ENCODE measurements at places on chromosomes 12 and 14.

GRCh38 chr12:630656-631632 lies 32.3 kb downstream of the NINJ2 start:
- DNase-seq: peak; percentile 59

- no peak for DNase-seq
These were observed 9.2 kb downstream of the BEGAIN start for GRCh38 chr14:100577986-100578431.

- DNase-seq: no peak
These were observed 75.0 kb downstream of the SCAF11 start for GRCh38 chr12:45915405-45915804.

DNA sequence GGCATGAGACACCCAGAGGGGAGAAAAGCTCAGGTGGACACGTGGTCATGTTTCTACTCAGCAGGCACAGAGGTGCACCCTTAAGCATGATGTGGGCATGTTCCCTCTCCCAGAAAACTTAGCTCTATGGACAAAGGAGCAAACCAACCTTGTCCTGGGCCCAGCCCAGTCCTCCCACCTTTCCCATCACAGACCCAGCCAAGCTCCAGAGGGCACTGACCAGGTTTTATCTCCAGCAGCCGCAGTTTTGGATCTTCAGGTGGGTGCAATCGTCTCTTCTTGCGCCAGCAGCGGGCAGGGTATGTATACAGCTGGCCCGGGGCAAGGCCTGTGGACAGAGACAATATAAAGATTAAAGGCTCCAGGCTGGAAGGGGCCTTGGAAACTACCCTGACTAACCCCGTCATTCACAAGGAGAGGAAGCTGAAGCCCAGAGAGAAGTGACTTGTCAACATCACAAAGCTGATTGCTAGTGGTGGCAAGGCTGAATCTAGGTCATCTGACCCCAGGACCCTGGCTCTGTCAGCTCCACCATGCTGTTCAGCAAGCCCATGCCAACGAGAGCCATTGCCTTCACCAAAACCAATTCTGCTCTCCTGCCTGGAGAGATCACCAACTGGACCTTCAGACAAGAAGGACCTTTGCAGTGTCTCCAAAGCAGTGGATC lies 140.7 kb downstream of the DPF3 start:
- DNase-seq: no peak

DNA sequence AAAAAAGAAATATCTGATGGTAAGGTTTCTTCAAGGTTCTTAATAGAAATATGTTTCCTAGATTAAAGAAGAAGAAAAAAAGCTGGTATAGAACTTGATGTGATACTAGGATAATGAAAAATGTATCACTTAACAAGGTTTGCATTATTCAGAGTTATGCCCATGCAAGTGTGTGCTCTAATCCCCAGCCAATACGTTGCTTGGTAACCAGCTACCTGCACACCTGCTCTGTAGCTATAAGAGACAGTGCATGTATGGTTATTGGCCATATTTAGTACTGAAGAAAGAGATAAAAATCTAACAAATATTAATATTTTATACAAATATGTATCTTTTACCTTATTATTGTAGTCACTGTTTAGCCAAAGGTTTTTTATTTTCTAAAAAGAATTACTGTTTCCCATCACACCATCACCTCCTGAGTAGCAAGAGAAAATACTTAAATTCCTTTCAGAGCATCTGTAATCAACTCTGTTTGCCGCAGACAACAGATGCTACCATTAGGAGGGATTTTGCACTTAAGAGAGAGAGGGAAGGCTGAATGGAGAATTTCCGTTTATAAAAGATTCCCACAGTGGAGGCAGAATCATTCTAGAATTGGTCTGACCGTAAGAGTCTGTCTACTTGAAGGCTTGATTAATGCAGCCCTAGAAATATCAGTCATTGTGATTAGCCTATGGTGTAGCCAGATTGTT lies 115.6 kb downstream of the NEDD1 start:
- no peak for DNase-seq

- no peak for DNase-seq
These were observed 64.4 kb downstream of the ARF6 start for GRCh38 chr14:49957089-49957852.

DNA sequence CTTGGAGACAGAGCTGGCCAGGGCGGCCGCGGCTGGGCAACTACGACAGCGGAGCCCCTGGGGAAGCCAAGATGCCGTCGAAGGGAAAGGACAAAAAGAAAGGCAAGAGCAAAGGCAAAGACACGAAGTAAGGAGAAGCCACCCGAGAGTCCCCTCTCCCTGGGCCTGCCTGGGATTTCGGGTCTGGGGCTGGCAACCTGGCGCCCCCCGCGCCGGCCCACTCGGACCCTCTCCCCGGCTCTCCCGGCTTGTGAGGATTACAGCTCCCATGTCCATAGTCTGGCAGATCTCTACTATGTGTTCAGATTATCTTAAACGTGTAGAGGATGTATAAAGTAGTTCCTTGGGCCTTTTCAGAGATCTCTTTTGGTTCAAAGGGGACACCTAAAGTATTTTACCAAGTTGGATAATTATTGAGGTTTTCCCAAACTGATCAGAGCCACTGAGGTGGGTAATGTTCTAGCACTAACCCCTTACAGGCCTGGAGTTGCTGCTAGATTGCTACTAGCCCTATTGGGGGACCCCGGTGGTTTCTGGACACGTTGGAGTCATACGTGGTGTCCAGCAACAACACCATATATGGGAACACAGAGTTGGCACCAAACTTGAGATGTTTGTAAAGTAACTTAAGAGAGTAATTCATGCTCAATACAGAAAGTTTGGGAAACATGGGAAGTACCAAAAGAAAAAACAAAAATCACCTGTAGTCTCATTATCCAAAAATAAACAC lies 424 bp downstream of the BBOF1 start:
- DNase-seq: no peak

GRCh38 chr12:2284857-2285256 lies 232.1 kb downstream of the CACNA1C start:
- DNase-seq: peak; percentile 15

- DNase-seq: no peak
These were observed 37.4 kb downstream of the CREBL2 start for GRCh38 chr12:12648951-12649650.

- no peak for DNase-seq
These were observed 390.1 kb downstream of the DPF3 start for GRCh38 chr14:72503696-72504368.

- DNase-seq: no peak
These were observed 92.9 kb downstream of the EFCAB11 start for GRCh38 chr14:89861630-89862029.

DNA sequence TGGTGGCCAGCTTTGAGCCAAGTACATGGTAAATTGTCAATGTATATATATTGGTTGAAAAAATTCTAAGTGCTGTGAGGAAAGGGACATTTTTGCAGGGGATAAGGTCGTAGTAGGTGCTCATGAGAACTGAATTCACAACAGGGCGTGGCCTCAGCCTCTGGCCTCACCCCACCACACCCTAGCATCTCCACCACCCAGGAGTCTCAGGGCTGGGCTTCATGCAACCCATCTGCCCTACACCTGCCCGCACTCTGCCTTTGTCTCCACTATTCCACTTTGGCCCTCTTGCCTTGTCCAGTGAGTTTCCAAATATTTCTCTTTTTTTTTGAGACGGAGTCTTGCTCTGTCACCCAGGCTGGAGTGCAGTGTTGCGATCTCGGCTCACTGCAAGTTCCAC lies 22.1 kb upstream of the AQP2 start:
- no peak for DNase-seq

DNA sequence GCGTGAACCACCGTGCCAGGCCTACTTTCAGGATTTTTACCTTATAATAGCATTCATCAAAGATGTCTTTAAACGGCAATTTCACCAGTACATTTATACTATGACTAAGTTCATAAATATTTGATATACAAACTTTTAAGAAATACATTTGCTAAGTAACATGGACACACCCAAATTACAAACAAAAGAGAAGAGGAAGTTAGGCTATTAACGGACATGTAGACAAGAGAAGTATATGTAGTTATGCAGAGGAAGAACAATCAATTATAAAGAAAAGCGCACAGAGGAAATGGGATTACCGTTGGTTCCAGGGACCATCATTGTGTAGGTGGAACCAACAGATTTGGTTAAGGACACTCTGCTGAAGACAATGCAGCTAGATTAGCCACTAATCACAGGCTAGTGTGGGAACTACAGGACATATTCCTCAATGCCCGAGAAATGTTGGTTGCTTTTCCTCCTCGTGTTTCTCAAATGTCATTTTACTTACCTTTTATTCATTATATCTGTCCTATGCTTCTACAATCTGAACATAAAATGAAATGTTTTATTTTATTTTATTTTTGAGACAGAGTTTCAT lies 24.0 kb upstream of the PKP2 start:
- no peak for DNase-seq

- DNase-seq: peak; percentile 57
These were observed 30.7 kb downstream of the P2RX4 start for GRCh38 chr12:121240484-121241101.

GRCh38 chr14:36450550-36450949 lies 69.5 kb downstream of the NKX2-1 start:
- DNase-seq: no peak

DNA sequence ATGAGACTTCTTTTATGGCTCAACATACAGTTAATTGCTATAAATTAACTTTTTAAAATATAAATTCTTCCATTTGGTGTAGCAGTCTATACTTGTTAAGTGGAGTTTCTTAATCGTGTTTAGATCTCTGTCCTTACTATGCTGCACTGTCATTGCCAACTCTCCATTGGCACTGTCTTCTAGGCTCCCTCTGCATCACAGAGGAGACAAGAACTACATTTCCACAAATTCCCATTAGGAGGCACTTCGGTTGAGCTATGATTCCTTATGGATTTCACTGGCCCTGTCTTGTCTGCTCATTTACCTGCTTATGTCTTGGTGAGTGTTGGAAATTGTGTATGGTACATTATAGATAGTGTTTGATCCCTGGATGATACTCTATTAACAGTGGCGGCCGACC lies 630.9 kb upstream of the ATXN7L3B start:
- no peak for DNase-seq

DNA sequence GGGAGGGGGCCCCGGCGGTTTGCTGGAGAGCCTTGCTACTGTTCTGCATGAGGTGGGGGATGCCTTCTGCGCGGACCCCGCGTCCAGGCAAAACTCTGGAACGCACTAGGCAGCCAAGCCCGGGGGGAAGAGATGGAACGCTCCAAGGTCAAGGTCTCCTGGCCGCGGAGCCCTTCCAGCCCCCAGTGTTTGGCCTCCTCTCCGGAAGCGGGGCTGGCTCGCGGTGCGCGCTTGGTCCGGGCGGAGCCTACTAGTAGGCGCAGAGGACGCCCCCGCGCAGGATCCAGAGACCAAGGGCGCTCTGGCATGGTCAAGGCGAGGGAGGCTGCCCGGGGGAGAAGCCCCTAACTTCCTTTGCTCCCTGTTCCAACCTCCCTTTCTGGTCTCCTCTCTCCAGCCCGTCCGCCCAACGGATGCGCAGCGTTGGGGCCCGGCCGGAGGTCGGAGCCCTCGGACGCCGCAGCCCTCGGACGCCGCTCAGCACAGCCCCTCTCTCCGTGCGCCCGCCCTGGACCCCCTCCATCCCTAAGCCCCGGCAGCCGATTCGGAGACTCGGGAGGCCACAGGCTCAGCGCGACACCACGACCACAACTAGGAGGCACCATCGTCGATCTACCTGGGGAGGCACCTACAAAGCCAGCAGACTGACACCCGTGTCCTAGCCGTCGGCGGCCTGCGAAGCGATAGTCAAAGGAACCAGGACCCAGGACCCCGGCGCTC lies 669 bp upstream of the KCNK13 start:
- no peak for DNase-seq

- no peak for DNase-seq
These were observed 4.9 kb downstream of the CERS5 start for GRCh38 chr12:50162230-50162629.

DNA sequence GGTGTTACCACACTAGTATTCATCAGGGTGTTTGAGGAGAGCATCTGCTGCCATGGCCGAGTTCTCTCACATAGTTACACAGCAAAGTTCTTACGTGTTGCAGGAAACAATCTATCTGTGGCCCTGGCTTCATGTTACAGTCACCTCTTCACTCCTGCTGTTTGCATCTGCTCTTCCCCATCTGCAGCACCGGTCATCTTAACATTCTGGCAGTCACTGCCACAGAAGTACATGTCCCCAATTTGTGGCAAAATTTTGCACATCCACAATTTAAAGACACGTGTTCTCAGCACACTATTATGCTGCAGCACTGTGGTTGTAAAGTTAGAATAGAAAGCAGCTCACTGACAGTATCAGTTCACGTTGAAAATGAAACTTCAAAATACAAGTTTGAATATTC lies 23.2 kb downstream of the MAPK1IP1L start:
- DNase-seq: no peak

GRCh38 chr14:87944987-87945604 lies 47.9 kb downstream of the GALC start:
- DNase-seq: no peak

GRCh38 chr12:69929125-69929524 lies 104.1 kb downstream of the MYRFL start:
- DNase-seq: no peak

DNA sequence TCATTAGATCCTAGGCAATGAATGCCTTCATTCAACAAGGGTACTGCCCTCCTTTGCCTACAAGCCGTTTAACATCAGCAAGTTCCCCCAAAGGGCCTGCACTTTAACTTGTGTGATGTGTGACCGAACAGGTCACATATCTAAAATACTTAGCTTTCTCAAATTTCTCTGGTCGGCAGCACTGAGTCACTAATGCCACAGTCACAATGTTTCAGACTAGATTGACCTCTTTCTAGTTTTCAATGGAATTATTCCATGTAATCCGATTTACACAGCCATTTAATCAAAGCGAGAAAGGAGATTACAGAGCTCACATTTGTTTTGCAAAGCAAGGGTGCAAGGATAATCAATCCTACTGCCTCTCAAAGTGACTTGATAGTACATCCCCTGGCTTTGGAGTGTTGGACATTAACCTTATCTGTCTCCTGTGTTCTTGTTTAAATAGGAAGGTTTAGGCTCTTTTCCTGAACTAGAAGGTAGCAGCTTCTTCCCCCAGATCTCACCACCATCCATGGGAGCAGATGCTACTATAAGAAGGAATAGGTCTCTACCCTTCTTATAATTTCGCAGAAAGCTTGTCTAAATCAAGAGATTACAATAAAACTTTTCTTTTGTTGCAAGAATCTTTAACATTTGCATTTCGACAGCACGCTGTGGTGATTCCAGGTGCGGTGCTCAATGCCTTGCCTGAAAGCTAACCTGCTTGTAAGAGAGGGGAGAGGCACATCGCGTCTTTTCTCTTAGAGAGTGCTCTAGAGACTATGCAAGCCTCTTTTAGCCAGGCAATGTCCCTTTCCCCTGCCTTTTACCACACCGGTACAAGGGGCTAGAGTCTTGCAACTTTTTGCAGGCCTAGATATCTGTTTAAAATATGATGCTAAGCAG lies 1.8 kb downstream of the KITLG start:
- no peak for DNase-seq

GRCh38 chr14:78232231-78233000 lies 62.2 kb downstream of the NRXN3 start:
- DNase-seq: no peak

DNA sequence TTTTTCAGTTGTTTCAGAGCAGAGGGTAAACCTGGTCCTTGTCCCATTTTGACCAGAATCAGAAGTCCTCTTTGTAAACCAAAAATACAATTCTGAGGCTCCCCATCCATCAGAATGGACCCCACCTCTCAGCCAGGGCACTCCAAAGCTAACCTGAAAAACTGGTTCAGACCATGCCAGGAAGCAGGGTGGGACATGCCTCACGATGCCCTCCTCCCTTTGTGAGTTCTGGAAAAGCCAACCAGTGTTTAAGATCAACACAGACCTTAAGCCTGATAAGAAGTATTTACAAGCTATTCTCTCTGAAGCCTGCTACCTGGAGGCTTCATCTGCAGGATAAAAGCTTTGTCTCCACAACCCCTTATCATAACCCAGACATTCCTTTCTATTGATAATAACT lies 35.4 kb downstream of the TNFAIP2 start:
- no peak for DNase-seq

All from stimulated activated CD4-positive, alpha-beta T cell treated with anti-CD3 and anti-CD28 coated beads, Interleukin-2, amount 100 ng/mL, for 48 hours (primary cell).